Natural killer cell treated with Interleukin-12 subunit alpha and Interleukin-12 subunit beta and Interleukin-15 and Interleukin-18, amount 100 ng/mL, for 72 hours (primary cell): ENCODE measurements at places on chromosomes 1 and 21.

GRCh38 chr1:160282807-160283206 lies 2.1 kb downstream of the PEX19 start:
- no peak for DNase-seq

DNA sequence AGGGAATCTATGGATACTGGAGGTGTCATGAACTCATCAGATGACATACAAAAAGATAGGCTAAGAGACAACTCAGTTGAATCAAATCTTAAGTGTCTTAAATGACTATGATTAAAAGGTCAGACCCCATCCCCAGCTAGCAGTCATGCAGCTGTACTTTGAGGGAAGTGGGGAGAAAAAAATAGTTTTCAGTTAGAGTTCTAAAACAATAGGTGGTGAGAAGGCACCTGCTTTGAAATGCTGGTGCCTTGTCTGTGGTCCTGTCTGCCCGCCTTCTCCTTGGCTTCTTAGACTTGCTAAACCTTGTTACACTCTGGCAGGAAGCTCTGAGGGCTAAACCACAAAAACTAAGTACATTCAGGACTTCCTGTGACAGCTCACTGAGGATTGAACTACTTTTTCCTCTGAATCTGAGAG lies 15.3 kb downstream of the CD2 start:
- peak; percentile 81 for DNase-seq

DNA sequence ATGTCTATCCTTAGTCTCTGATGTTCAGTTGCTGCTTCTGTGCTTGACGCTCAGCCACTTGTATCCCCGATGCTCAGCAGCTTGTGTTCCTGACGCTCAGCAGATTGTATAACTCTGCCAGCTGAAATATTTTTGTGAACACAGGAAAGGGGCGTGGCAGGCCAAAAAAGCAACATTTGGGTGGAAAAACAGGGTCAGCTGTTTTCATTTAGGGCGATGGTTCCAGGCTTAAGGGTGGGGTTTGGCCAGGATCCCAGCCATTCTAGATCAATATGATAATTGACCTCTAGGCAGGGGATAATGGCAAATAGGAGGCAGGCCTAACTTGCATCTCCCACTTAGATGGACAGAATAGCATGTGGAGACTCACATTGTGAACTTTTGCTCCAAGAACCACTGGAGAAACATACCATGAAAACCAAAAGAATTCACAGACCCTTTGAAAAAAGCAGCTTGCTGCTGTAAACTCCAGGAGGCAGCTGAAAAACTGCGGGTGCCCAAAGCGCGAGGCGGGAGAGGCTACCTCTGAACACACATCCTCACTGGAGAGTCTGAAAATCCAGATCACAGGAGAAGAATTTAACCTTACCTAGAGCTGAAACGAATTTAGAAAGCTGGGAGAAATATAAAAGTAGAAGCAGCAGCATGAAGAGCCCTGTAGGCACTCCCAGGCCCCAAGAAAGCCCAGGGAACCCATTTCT lies 58.3 kb downstream of the ZNF648 start:
- DNase-seq, result no peak

GRCh38 chr1:15949453-15950245 lies 26.3 kb downstream of the ZBTB17 start:
- peak; percentile 90 for DNase-seq

GRCh38 chr1:51784997-51785421 lies 93.5 kb downstream of the NRDC start:
- no peak for DNase-seq

DNA sequence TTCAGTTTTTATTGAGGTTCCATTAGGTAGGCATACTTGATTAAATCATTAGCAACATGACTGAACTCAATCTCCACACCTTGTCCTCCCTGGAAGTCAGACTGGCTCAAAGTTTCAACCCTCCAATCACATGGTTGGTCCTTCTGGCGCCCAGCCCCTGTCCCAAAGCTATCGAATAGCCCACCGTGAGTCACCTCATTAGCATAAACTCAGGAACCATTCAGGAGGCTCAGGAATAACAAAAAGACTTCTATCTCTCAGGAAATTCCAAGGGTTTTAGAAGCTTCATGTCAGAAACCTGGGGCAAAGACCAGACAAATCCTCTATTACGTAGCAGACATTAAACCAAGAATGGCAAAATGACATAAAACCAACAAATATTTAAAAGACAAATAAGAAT lies 78.6 kb downstream of the RGS2 start:
- DNase-seq, result no peak

- no peak for DNase-seq
Measured at GRCh38 chr1:184745110-184745509, 9.5 kb downstream of the EDEM3 start.

DNA sequence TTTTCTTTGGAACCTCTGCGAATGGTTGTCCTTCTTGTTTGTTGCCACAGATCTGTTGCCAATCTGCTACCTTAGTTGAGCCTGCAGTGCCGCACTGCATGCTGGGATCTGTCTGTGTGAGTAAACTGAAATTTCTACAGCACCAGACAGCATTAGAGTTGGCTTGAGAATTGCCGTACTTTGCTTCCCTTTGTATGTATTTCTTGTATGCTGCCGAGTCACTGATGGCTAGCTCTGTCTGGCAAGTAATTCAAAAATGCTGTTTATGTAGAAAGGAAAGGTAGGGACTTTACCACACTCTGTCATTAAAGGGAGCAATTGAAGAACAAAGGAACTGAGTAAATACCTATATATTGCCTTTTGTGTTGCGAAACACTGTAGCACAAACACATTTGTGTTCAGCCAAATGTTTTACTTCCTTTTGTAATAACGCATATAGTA lies 857.4 kb downstream of the USP25 start:
- no peak for DNase-seq

DNA sequence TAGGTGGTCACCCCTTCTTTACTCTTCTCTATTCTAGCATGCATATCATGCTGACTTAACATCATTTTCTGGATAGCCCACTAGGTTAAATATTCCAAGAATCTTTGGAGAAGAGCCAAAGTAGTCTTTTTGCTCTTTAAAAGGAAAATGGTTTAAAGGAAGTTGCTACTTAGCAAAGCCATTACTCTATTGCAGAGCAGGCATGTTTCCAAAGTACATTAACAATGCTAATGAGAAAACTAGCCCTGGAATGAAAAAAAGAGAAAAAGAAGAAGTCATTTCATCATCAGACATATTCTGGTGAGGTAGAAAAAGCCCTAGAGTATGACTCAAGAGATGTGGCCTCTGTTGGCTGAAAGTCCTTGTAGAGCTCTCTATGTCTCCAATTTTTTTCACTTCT lies 74.0 kb downstream of the NUF2 start:
- no peak for DNase-seq

GRCh38 chr21:44557491-44558328 lies 885 bp downstream of the KRTAP10-3 start:
- no peak for DNase-seq

GRCh38 chr1:157658571-157658970 lies 42.0 kb downstream of the FCRL3 start:
- DNase-seq, result no peak

DNA sequence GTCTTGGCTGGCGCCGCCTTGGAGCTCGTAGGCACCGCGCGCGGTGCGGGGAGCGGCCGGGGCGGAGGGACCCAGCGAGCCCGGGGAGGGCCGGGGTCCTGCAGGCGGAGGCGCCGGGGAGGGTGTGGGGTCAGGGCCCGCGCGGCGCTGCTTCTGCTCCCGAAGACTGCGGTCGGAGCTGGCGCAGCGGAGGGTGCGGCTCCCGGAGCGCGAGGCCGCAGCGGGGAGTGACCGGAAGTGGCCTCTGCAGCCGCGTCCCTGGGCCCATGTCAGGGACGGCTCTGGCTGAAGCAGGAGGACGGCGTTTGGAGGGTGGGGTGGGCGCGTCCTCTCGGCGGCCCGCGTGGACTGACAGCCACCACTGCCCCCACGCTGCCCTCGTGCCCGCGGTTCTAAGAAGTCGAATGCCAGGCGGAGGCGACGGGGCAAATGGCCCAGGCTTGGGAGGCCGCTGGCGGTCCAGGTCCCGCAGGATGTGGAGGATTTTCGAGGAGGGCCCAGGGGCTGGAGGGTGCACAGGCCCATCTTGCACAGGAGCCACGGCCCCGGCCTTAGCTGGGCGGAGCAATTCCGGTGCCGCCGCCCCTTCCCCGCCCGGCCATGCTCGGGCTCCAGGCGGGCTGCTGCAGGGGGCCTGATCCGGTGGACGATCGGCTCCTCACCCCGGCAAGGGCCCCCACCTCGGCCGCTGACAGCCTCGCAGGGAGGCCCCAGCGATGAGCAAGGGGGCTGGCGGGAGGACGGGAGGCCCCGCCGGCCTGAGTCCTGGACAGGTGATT lies 7.7 kb upstream of the ZNF669 start:
- no peak for DNase-seq

DNA sequence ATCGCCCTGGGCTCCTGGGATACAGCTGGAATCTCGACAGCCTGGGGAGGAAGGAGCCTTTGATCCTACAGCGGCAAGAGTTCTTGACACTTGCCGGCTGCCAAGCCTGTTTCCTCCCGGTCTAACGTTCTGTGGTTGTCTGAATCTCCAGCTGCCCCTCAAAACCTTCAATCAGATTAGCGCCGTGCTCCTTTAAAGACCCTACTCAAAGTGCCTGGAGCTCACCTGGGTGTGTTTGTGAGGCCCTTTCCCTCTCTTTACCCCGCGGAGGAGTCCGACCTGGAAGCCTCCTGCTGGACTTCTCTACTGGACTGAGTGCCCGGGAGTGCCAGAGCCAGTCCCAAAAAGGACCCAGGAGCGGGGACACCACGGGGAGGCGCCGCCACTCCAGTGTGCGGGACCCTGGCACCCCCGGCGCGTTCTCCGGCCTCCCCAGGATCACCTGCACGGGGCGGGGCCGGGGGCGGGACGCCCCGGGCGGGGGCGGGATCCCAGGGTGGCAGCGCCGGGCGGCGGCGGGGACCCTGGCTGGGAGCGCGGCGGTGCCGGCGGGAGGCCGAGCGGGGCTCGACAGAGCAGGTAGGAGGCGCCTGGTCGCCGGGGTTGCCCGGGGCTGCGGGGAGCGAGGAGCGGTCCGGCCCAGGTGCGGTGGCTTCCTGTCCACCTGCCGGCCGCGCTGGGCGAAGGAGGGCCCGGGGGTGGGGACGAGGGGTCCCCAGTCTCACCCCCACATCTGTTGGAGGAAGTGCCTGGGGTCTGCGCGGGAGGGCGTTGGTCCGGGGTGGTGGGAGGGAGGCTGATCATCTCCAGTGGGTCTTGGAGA lies at the start of gene NCMAP:
Gene NCMAP (plus strand): TSS at position 497 of the 823 bp plus-strand sequence. CDS start 39,344 bp downstream, outside the sequence.
- no peak for DNase-seq

GRCh38 chr1:8910914-8911313 lies 32.4 kb upstream of the ENO1 start:
- no peak for DNase-seq

GRCh38 chr1:209755926-209756614 lies at the start of gene TRAF3IP3:
Gene TRAF3IP3, plus strand, starts transcription at chr1:209756053. Its CDS starts 3,987 bp downstream, at chr1:209760040.
- peak; percentile 85 for DNase-seq

DNA sequence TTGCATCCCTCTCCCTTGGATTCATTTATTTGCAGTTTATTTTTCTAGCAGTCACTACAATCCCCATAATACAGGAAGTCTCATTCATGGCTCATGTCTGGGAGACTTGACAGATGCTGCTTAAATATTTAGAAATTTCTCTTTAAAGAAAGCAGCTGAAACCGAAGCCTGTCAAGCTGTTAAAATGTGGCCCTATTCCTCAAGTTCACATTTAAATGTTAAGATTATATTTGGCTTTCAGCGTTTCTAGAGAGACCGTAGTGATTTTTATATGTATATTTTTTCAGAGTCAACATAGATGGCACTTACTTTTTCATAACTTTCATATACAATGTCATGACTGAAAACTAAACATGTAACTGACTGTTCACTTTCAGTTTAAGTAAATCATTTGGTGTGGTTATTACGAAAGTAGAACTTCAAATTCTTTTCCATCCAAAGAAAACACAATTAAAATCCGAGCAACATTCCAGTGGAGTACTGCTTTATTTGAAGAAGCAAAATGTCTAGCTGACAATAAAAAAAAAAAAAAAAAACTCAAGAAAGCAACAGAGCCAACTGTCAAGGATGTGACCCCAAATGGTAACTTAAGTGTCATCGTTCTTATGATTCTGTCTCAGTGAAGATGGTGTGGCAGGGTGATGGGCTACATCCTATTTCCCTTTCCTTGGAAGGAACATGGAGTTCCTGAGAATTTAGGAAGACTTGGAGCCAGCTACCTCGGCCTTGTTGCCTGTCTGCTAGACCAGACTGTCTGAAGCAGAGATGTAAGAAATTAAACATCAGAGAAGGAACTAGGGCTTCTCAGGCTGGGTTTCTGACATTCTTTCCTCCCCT lies 37.8 kb downstream of the MIS18A start:
- DNase-seq, result no peak

GRCh38 chr1:221444346-221444745 lies 297.5 kb downstream of the DUSP10 start:
- no peak for DNase-seq

GRCh38 chr21:36209626-36210171 lies 53.1 kb downstream of the DOP1B start:
- no peak for DNase-seq

DNA sequence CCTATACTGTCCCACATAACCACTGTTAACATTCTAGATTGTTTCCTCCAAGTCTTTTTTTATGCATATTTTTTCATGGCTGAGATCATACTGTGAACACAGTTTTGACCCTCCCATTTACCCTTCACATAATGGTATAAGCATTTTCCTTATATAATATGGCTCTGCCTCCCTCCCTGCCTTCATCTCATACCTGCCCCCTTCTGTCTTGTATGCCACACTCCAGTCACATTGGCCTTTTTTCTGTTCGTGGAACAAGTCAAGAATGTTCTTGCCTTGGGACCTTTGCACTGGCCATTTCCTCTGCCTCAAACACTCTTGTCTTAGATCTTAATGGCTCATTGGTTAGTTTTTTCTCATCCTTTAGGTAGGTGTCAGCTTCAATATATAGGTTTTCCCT lies 24.3 kb upstream of the ELAVL4 start:
- DNase-seq, result no peak

GRCh38 chr1:209689477-209689876 lies 14.3 kb downstream of the G0S2 start:
- DNase-seq, result no peak

- DNase-seq, result no peak
Measured at GRCh38 chr1:8482979-8483381, 165.1 kb downstream of the SLC45A1 start.

GRCh38 chr1:23400324-23401114 lies 24.0 kb downstream of the TCEA3 start:
- DNase-seq, result no peak

- no peak for DNase-seq
Measured at GRCh38 chr1:225735252-225736149, 42.1 kb upstream of the SRP9 start.

- no peak for DNase-seq
Measured at GRCh38 chr21:15301014-15301413, 236.2 kb upstream of the NRIP1 start.

- DNase-seq, result no peak
Measured at GRCh38 chr1:32898056-32898455, 3.1 kb downstream of the TMEM54 start.
